ENCODE measurements at places on chromosomes 7 and 10.

GRCh38 chr10:17256627-17257026 lies 28.6 kb downstream of the VIM start:
- DNase-seq, result no peak

DNA sequence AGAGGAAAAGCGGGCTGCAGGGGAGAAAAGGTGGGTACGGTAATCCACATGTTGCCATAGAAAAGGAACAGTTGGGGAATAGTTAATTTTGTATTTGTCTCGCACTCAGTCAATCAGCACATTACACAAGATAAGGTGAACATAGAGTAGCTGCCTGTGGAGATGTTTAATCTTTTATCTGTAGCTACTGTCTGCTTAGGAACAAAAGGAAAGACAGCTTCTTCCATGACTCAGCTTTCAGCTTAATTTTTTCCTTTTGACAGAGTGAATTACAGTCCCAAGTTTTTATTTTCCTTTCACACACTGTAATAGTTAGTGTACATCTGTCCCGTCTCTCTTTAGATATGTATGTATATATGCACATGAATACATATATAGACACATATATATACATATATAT lies 39.3 kb upstream of the PODXL start:
- no peak for DNase-seq

- no peak for DNase-seq
These were observed 10.2 kb downstream of the LMOD2 start for GRCh38 chr7:123665896-123666295.

GRCh38 chr10:132420981-132421846 lies 24.2 kb downstream of the PWWP2B start:
- DNase-seq, result no peak

DNA sequence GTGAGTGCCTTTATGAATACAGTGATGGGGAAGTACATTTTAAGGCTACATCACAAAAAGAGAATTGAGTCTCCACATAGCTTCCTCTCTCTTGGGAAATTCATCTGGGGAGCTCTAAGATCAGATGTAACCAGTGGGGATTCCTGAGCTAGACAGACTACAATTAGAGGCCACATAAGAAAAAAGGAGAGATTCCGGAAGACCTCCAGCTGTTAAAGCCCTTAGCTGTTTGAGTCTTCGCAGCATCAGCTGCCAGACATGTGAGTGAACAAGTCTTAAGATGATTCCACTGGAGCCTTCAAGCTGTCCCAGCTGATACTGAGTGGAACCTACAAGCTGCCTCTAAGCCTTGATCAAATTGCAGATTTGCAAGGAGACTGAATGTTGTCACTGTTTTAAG lies 448.5 kb downstream of the NXPH1 start:
- DNase-seq, result no peak

DNA sequence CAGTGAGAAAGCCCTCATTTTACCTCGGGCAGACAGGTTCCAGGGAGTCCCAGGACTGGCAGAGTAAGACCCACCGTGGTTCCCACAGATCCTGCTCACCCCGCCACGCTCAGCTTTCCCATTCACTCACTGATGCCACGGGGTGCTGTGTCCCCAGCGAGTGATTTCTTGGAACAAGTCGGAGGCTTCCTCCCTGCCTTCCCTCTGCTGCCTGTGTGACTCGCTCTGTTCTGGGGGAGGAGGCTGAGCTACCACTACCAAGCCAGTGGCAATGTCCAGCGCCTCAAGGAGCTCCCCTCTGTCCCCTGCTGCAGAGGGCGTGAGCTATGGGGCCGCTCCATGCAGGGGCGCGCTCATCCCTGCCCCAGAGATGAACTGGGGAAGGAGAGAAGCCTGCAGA lies 12.6 kb downstream of the IL15RA start:
- no peak for DNase-seq

DNA sequence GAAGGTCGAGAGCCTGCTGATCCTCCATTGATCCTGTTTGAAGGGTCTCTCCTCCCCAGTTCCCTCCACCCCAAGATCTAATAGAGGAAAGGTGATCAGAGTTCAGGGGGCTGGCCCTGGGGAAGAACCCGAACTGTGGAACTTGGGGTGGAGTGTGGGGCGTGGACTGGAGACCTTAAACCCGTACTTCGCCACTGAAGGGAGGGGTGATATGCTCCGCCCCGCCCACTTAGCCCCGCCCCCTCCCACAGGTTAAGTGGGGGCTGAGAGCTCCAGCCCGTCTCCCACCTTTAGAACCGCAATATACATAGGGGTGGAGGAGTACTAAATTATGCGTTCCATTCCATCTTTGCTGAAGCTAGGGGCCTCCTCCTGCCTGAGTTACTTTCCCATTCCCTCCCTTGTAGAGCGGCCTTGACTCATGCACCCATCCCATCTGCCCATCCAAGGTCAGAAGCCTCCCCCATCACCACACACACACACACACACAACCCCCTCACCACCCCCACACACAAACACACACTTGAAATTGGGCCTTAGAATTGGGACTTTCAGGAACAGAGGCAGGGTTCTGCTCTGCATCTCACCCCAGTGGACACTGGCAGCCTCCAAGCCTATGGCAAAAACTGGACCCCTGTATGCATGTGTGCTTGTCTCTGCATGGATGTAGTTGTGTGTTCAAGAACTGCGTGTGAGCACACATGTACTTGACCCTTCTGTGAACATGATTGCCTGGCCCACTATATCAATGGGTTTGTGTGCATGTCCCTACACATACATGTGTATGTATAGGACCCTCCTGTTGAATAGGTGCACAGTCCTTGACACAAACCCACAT lies 991 bp downstream of the SEMA4G start:
- no peak for DNase-seq

DNA sequence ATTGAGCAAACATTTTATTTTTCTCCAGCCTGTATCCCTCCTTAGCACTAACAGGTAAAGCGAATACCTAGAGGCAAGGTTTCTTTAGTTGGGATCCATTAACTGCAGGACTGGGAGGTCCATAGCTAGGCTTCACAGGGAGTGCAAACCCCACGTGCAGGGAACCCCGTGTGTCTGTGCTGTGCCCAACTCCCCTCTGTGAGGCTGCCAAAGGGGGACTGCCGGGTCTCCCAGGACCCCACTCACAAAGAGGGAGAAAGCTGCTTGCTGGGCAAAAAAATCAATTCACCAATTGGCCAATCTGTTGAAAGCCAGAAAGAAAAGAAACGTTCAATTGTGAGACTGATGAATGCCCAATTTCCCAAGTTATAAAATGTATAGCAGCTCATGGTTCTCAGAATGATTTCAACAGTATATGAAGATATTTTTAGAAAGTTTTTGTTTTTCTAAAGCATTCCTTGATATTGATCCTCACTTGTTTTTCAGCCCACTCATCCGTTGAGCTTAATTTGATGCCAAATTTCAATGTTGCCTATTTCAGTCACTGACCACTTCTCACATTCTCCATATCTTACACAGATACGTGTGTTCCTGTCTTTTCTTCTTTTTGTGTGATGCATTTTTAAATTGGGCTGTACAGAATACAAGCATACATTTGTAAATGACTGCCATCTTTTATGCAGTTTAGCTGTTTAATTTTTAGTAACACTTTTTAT lies 202.7 kb upstream of the PRSS58 start:
- DNase-seq, result no peak

DNA sequence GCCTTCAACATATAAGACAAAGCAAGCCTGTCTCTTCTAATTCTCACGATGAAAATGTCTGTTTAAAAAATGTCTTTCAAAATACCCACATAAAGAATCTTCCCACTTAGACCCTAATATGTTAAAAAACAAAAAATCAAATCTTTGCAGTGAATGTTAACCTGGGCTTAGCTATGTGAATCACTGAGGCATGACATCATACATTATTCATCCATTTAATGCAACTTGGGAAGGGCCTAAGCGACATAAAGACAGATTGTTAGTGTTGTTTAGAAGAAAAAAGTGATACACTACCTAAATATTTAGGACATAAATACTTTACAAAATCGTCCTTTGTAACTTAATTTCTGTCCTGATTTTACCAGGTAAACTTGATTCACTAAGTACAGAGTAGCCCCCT lies 648.5 kb upstream of the NRP1 start:
- DNase-seq, result no peak

GRCh38 chr10:52454491-52454890 lies 140.4 kb downstream of the DKK1 start:
- DNase-seq, result no peak

GRCh38 chr7:69403169-69403568 lies 195.1 kb upstream of the AUTS2 start:
- no peak for DNase-seq

GRCh38 chr7:38327637-38328036 lies 54.2 kb upstream of the TARP start:
- DNase-seq, result no peak

Measured in CD8-positive, alpha-beta memory T cell (primary cell).